ENCODE measurements at places on chromosomes 1 and 21. TPM values are rescaled to one million over a fixed set of nuclear protein-coding genes. Genes with fewer than 3 reads are reported as not detected.

- no peak for DNase-seq
These were observed 12.8 kb downstream of the THEMIS2 start for GRCh38 chr1:27885114-27885528.

GRCh38 chr1:5651964-5652821 is 340.0 kb downstream of the NPHP4 start:
- DNase-seq: no peak

GRCh38 chr1:59317343-59317742 is 20.4 kb downstream of the FGGY start:
- no peak for DNase-seq

DNA sequence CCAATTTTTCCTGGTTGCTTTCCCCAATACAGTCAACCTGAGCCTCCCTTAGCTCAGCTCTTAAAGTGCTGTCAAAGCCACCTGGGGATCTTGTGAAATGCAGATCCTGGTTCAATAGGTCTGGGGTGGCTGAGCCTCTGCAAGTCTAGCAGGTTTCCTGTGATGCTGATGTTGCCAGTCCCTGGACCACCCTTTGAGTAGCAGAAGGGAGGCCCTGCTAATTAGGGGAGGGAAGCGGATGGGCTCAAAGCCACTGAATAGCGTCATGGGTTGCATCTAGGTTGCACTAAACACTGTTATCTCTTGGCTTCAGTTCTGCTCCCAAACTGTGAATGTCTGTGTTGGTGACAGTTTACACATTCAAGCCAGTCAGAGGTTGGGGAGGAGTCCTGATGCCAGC is 127.2 kb downstream of the KAZN start:
- DNase-seq: no peak

DNA sequence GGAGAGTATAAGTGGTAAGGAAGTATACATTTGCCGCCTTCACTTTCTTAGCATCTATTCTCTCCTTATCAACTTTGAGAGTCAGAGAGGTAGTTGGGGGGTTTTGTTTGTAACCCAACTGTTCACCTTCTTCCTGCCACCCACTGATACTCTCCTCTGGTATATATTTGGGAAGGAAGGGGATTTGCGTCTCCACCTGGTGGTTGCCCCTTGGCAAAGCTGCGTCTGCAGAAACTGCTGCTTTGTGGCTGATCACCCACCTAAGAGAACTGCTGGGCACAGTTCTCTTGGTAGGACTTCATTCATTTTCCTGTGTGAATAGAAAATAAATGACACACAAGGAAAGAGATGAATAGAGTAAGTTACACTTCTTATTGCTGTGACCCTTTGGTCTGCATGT is 87.0 kb downstream of the SYT14 start:
- DNase-seq: no peak

The EPS15 gene
- 41.6 TPM for total RNA-seq

The FCRLB gene
- total RNA-seq: 14.5 TPM

The GBP7 gene
- total RNA-seq: not detected

The C4BPA gene
- total RNA-seq: not detected

The NHLH1 gene
- total RNA-seq: not detected

The MEX3A gene
- 0.22 TPM for total RNA-seq

The GNG4 gene
- total RNA-seq: 0.32 TPM

All from GM23248 (cell line).